ENCODE measurements at places on chromosomes 12 and 14.
A peak's percentile ranks its signal among the peaks of the same experiment; 100 is the strongest.

- no peak for DNase-seq
Observed at GRCh38 chr12:49847161-49847560, 4.3 kb upstream of the BCDIN3D start.

DNA sequence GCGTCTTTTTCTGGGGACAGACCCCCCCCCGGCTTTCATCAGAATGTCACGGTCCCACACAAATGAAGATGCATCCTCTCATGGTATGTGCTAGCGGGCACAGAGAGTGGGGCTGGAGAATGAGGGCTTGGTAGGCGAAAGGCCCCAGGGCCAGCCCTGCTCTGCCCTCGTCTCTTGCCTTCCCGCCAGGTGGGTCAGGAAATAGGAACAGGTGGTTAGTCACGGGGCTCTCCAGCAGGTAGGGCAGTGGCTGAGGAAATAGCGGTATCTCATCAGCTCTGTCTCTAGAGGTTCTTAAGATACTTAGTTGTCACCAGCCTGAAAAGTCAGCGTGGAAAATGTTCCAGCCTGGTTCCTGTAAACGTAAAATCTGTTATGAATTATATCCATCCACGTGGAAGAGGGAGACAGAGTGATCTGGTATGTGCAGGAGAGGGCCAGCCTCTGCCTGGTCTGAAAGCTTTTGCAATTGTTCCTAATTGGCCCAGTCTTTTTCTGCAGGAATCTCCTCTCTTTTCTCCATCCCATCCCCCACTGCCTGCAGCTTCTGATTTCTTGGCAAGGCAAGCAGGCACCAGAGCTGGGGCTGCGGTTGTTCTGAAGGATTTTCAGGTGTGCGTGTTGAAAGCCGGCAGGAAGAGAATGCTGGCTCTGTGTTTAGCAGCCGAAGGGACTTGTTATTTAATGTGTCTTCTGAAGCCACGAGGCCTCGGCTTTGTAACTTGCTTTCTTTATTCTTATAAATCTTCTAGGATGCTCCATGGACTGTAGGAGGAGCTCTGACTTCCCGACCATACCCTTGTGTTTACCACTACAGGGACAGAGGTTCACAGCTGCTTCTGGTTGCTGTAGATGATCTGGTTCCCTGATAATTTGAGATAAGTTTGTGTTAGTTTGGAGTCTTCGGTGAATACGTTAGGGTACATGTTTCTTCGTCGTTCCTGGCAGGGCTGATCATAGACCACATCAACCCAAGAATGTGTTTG lies 131.1 kb downstream of the CACNA1C start:
- peak; percentile 61 for DNase-seq

GRCh38 chr12:48997719-48998496 lies 1.3 kb downstream of the DDN start:
- peak; percentile 43 for DNase-seq

DNA sequence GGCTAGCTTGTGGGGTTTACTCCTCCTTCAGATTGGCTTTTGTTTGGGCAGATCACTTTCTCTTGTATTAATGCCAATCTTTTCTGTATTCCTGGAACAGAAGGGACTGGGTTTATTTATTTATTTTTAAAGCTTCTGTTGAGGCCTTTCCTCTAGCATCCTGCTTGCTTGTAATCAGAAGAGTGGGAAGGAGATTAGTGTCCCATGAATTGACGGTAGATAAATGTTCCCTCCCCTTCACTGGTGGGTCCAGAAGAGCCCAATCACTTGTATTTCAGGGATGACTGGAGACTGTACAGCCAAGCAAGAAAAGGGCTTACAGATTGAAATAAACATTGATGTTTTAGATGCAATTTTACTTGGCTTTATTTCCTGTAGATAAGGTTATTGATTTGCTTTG lies 71.0 kb downstream of the LIN52 start:
- no peak for DNase-seq

DNA sequence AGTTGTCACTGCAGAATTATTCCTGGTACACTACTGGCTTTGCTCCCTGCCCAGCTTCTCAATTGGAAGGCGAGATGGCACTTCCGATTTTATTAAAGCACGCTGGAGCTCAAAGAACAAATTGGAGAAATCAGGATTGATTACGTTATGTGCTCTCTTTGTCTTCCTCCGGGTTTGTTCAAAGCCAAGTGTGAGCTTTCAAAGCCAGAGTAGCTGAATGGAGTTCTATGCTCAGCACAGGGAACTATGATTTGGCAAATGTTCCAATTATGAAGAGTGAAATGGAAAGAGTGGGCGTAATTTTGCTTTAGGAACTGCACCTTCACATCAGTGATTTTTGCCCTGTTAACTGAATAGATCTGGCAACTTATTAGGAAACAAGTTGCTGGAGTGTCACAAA lies 72.4 kb downstream of the FLRT2 start:
- DNase-seq: no peak

DNA sequence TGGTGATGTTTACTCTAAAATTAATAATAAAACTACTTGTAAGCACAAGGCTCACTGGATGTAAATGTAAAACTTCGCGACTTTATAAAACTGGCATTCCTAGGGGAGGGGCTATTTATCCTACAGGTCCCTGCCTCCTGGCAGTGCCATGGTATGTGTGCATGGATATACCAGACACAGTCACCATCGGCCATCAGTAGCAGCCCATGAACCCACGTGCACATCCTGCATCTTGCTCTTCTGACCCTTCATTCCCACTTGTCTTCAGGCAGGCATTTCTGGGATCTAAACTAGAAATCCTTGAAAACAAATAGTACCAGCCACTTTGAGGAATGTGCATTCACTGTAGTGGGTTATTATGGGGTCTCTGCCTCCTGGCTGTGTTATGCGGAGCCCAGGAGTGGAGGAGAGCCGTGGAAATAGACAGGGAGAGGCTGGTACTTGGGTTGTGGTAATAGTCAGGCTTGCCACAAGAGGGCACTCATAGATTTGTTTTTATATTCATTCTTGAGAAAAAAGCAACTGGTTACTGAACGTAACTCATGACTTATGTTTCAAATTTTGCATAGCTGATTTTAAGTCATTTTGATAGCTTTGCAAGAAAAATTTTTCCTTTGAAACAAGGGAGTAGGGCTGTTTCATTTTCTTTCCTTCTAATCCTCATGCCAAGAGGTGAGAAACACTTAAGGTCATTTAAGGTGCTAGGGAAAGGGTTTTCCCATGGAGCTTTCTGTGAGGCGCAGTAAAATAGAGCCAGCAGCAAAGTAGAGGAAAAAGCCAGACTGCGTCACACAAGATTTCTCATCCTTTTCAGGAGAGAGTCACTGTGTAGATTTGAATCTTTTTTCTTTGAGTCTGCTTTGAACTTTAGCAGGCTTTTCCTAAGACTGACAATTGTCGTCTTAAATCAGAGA lies 17.4 kb upstream of the GALNT16 start:
- DNase-seq: peak; percentile 92

GRCh38 chr12:121424624-121424975 lies 24.7 kb downstream of the RNF34 start:
- no peak for DNase-seq
